Body of pancreas (tissue), 4 donors: ENCODE measurements at places on chromosomes 11 and 22. TPM values are rescaled to one million over a fixed set of nuclear protein-coding genes. Genes with fewer than 3 reads are reported as not detected.

CHRDL2 gene
- total RNA-seq: not detected

DNA sequence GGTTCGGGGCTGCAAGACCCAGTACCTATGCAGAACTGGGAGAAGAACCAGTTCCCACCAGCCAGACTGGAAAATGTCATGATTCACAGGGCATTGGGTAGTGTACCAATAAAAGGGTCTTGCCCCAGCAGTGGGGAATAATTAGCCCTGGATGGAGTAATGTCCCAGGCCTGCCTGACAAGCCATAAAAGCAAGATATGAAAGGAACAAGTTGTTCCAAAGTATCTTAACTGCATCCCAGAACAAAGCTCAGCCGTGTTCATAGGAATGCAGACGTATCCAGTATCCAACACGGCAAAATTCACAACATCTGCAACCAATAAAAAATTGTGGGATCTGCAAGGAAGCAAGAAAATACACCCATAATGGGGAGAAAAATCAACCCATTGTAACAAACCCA is 47.9 kb downstream of the ASCL2 start:
- no peak for DNase-seq
- H3K27me3 ChIP-seq: no peaks in the 10 kb centered on the region

SMTN gene
- total RNA-seq: 35.5 TPM

- no peaks in the 10 kb centered on the region for H3K4me1 ChIP-seq
- H3K36me3 ChIP-seq: no peaks in the 10 kb centered on the region
- H3K27ac ChIP-seq: no peak overlapping the region
- H3K27me3 ChIP-seq: no peaks in the 10 kb centered on the region
- no peak overlapping the region for H3K4me3 ChIP-seq
- DNase-seq: no peak
Measured at GRCh38 chr11:128771102-128771501, 77.2 kb downstream of the FLI1 start.

DNA sequence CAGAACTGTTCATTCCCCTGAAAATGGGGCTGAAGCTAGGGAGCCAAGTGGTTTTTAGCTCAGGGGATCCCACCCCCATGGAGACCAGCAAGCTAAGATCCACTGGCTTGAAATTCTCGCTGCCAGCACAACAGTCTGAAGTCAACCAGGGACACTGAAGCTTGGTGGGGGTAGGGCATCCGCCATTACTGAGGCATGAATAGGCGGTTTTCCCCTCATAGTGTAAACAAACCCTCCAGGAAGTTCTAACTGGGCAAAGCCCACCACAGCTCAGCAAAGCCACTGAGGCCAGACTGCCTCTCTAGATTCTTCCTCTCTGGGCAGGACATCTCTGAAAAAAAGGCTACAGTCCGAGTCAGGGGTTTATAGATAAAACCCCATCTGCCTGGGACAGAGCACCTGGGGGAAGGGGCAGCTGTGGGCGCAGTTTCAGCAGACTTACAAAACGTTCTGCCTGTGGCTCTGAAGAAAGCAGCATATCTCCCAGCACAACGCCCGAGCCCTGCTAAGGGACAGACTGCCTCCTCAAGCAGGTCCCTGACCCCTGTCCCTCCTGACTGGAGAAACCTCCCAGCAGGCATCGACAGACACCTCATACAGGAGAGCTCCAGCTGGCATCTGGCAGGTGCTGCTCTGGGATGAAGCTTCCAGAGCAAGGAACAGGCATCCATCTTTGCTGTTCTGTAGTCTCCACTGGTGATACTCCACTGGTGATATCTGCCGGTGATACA is 32.7 kb downstream of the GAB4 start:
- no peak overlapping the region for H3K4me3 ChIP-seq
- no peaks in the 10 kb centered on the region for H3K4me1 ChIP-seq
- no peaks in the 10 kb centered on the region for H3K27me3 ChIP-seq
- no peak overlapping the region for H3K27ac ChIP-seq
- no peaks in the 10 kb centered on the region for H3K36me3 ChIP-seq

IFITM10 gene
- 0.26 TPM for total RNA-seq

OR52A1 gene
- not detected for total RNA-seq

GRCh38 chr11:16774936-16775613 is 36.6 kb downstream of the C11orf58 start:
- H3K4me1 ChIP-seq: no peaks in the 10 kb centered on the region
- H3K27me3 ChIP-seq: no peaks in the 10 kb centered on the region
- no peak for DNase-seq

GRCh38 chr11:17611503-17612220 is 64.6 kb downstream of the OTOG start:
- H3K27me3 ChIP-seq: no peaks in the 10 kb centered on the region
- no peak for DNase-seq
- no peak overlapping the region for H3K4me3 ChIP-seq
- H3K4me1 ChIP-seq: no peaks in the 10 kb centered on the region
- H3K27ac ChIP-seq: no peak overlapping the region

MMP13 gene
- not detected for total RNA-seq

DNA sequence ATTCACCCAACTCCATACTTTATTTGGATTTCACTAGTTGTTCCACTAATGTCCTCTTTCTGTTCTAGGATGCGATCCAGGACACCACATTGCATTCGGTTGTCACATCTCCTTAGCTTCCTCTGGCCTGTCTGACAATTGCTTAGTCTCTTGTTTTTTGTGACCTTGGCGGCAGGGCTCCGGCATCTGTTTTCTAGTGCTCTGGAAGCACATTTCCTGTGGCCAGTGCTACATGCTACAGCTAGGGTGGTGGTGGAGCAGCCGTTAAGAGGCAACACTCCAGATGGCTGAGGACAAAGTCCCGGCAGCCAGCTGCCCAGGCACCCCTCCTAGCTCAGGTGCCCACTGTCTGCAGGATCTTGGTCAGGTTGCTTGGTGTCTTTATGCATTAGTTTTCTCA is 6.8 kb downstream of the STX3 start:
- H3K27me3 ChIP-seq: no peaks in the 10 kb centered on the region
- H3K27ac ChIP-seq: no peak overlapping the region
- H3K36me3 ChIP-seq: no peaks in the 10 kb centered on the region
- no peak for DNase-seq

GRAMD1B gene
- 0.66 TPM for total RNA-seq

POU2AF2 gene
- not detected for total RNA-seq

DNA sequence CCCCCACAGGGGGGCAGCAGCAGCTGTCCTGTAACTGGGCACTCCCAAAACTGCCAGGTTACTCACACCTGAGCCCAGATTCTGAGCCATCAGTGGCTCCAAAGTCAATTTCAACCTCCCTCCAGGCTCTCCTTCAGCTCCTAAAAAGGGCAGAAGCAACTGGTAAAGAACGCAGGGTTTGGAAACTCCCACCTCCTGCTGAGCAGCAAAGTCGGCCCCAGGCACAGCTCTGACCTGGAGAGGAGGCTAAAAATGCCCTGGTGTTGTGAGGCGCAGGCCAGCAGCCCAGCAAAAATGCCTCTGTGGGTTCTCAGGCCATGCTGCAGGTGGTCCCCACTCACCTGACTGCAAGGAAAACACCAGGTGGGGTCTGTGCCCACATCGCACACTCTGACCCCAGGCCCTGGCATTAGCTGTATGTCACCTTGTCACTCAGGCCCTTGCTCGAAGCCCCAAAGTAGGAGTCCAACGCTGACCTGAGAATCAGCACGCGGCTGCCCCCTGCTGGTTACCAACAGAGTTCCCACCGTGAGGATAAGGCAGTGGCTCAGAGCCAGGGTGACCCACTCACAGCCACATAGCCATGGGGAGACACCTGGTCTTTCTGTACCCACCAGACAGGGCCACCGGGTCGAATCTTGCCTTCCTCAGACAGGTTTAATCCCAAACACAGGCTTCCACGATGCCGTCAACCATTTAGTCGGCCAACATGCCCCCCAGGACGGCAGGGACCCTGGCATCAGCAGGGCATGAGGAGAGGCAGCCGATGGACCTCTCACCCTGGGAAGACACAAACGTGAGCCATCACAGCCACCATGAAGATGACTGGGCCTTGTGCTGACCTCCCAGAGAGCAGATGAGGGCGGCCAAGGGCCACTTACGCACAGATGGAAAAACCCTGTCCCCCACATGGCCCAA is 11.1 kb downstream of the POLR3H start:
- H3K4me1 ChIP-seq: no peaks in the 10 kb centered on the region
- peak; percentile 79 for DNase-seq
- peak overlapping the region; percentile 14 for H3K27ac ChIP-seq
- H3K27me3 ChIP-seq: no peaks in the 10 kb centered on the region
- H3K4me3 ChIP-seq: no peak overlapping the region
- no peaks in the 10 kb centered on the region for H3K36me3 ChIP-seq

DNA sequence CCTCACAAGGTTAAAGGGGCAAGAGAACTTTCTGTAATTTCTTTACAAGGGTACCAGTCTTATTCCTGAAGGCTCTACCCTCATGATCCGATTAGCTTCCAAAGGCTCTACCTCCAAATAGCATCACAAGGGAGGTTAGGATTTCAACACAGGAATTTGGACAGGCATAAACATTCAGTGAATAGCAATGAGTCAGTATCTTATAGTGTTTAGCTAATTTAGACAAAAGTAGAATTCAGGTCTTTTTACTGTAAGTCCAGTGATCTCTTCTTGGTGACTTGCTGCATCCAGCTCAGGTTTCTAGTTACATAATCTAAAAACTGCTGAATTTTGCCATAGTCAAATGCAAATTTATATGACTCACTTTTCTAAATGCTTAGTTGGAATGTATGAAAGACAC is 1995.6 kb upstream of the RAG2 start:
- H3K27ac ChIP-seq: no peak overlapping the region
- H3K4me1 ChIP-seq: no peaks in the 10 kb centered on the region

DNA sequence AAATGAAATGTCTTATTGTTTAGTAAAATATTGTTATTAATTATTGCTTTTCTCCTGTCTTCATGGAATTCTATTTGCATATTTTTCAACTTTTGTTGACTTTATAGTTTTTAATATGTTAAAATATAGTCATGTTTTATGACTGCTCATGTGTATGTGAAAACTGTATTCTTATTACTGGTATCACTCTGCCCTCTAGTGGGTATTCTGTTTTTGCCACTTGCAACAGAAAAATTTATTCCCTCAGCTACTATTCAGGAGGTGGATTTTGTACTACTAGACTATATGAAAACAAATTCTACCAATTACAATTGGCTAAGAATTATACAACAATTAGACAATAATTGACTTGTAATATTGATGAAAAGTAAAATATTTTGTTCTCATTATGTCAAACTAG is 45.0 kb downstream of the OR4C6 start:
- no peaks in the 10 kb centered on the region for H3K27me3 ChIP-seq
- H3K4me1 ChIP-seq: no peaks in the 10 kb centered on the region
- no peak overlapping the region for H3K4me3 ChIP-seq
- no peaks in the 10 kb centered on the region for H3K36me3 ChIP-seq
- DNase-seq: no peak
- H3K27ac ChIP-seq: no peak overlapping the region

- no peaks in the 10 kb centered on the region for H3K36me3 ChIP-seq
- no peak overlapping the region for H3K27ac ChIP-seq
- no peak for DNase-seq
- no peak overlapping the region for H3K4me3 ChIP-seq
Measured at GRCh38 chr22:22158965-22159364, 85.6 kb upstream of the VPREB1 start.

DNA sequence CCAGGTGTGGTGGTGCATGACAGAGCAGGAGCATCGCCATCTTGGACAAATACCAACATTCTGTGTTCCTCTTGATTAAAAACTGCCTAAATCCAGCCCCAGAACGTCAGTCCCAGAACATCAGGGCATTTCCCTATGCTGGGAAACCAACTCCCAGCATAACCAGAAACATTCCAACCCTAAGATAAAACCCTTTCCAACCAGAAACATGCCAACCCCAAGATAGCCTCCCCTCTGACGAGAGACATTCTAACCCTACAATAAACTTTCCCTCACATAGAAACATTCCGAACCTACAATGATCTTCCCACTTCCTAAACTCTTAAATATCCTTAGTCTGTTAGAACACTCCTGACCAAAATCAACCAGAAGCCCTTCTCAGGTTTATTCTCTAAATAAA is 11.6 kb downstream of the PLAAT4 start:
- H3K4me3 ChIP-seq: no peak overlapping the region
- H3K27me3 ChIP-seq: no peaks in the 10 kb centered on the region
- H3K4me1 ChIP-seq: no peaks in the 10 kb centered on the region
- no peaks in the 10 kb centered on the region for H3K36me3 ChIP-seq
- no peak overlapping the region for H3K27ac ChIP-seq

GRCh38 chr22:40033586-40034380 is 39.0 kb downstream of the FAM83F start:
- peaks cover 2% of the 10 kb centered on the region for H3K36me3 ChIP-seq
- H3K27ac ChIP-seq: no peak overlapping the region
- no peak for DNase-seq
- H3K4me1 ChIP-seq: no peaks in the 10 kb centered on the region
- H3K27me3 ChIP-seq: no peaks in the 10 kb centered on the region

DNA sequence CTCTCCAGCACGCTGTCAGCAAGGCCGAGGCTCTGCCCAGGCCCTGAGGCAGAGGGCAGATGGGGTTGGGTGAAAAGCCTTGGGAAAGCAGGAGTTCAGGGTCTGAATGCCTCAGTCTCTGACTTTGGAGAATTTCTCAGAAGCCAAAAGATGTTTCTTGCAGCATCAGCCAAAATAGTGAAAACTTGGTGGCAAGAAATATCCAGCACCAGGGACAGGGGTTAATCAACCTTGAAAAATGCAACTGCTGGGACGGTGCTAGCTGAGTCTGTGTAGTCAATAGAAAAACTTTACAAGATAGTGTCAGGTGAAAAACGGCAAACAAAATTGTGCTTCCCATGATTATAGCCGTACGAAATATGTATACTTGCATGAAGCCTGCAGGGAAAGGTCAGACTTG is 1.4 kb upstream of the ABCC8 start:
- peaks cover 7% of the 10 kb centered on the region for H3K27me3 ChIP-seq
- no peaks in the 10 kb centered on the region for H3K36me3 ChIP-seq
- no peak overlapping the region for H3K27ac ChIP-seq
- no peak overlapping the region for H3K4me3 ChIP-seq
- H3K4me1 ChIP-seq: peaks cover 10% of the 10 kb centered on the region
- DNase-seq: no peak

DNA sequence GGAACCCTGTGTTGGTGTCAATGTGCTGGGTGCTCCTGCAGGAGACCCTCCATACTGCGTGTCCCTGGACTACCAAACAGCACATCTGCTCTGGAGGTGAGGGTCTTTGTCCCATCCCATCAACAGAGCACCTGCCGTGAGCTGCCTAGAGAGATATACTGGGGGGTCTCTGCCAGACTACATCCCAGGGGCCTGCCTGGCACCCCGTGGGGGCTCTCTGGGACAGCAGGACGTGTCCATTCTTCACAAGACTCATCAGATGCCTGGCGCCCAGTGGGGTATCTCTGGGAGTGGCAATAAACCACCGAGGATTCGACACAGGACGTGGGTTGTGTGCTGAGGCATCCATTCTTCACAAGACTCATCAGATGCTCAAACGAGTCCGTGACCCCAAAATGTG is 42.7 kb downstream of the SHANK2 start:
- H3K4me3 ChIP-seq: no peak overlapping the region
- H3K27ac ChIP-seq: no peak overlapping the region
- DNase-seq: no peak
- H3K4me1 ChIP-seq: peaks cover 38% of the 10 kb centered on the region

KDM4E gene
- total RNA-seq: not detected

- no peaks in the 10 kb centered on the region for H3K36me3 ChIP-seq
- DNase-seq: no peak
- H3K27ac ChIP-seq: no peak overlapping the region
- no peak overlapping the region for H3K4me3 ChIP-seq
Measured at GRCh38 chr22:39917197-39917643, 16.3 kb downstream of the GRAP2 start.
